ENCODE measurements at places on chromosomes 4 and X.

DNA sequence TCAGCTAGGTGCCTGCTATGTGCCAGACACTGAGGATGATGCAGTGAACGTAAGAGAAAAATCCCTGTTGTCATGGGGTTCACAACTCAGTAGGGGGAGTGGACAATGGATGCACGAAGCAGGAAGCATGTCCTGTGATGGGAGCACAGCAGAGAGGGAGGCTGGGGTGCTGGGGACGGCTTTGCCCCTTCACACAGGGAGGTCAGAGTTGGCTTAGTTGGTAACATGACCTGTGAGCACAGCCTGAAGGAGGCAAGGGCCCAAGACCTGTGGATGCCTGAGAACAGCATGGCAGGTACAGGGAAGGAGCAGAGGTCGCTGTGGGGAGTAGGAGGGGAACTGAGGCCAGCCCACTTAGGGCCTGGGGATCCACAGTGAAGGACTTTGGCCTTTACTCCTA lies 109.4 kb downstream of the STK32B start:
- DNase-seq = no peak

DNA sequence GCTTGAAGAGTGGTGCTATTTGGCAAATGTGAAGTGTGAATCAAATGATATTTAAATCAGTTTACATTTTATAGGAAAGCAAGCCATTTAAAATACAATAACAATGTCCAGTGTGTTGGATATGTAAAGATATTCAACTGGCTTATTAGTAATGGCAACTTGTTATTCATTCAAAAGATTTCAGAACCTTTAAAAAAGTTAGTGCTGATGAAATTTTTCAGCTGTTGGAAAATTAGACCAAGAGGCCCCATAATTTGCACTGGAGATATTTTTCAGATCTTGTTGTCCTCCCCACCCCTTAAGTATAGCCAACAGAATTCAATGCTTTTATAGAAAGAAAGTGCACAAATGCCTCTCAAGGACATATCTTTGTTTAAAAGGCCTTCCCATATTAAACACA lies 54.6 kb downstream of the UNC5C start:
- no peak for DNase-seq

GRCh38 chr4:154019811-154020210 lies 230.9 kb upstream of the SFRP2 start:
- no peak for DNase-seq

DNA sequence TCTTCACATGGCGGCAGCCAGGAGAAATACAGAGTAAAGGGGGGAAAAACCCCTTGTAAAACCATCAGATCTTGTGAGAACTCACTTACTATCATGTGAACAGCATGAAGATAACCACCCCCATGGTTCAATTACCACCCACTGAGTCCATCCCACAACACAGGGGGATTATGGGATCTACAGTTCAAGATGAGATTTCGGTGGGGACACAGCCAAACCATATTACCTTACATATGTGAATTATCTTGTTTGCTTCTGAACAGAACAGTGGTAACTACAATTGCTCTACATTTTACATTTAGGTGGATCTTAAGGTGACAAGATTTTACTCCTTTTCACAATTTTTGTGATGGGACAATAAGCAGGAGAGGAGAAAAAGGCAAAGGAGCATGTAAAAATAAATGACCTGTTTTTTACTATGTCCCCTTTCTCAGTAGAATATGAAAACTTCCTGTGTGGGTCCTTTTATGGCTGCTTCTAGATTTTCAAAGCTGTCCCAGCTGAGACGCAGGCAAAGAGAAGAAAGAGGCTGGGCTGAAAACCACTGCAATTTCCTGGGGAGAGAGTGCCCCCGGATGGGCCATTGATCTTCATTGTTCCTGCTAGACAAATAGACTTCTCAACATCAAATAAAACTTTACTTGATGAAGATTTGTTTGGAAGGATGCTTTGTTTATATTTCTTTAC lies 45.9 kb upstream of the PGM2 start:
- no peak for DNase-seq

GRCh38 chr4:119049342-119049741 lies 86.3 kb upstream of the MYOZ2 start:
- DNase-seq = no peak

DNA sequence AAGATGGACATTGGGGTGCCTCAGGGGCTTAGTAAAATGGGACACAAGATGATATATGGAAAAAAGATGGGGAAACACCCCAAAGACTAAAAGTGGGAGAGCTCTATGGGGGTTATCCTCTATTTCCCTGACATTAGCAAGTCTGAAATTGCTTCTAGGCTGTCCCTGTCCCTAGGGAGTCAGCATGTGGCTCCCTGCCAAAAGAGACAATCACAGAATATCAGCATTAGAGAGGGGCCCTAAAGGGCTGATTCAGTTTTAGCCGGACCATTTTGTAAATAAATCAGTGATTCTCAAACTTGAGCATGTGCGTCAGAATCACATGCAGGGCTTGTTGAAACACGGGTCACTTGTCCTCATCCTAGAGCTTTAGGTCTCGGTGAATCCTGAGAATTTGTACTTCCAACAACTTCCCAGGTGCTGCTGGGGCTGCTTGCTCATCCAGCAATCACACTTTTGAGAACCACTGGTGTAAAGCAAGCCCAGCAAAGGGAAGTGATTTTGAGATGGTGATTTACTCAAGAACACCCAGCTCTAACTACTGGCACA lies 165.3 kb upstream of the DGKK start:
- no peak for DNase-seq

DNA sequence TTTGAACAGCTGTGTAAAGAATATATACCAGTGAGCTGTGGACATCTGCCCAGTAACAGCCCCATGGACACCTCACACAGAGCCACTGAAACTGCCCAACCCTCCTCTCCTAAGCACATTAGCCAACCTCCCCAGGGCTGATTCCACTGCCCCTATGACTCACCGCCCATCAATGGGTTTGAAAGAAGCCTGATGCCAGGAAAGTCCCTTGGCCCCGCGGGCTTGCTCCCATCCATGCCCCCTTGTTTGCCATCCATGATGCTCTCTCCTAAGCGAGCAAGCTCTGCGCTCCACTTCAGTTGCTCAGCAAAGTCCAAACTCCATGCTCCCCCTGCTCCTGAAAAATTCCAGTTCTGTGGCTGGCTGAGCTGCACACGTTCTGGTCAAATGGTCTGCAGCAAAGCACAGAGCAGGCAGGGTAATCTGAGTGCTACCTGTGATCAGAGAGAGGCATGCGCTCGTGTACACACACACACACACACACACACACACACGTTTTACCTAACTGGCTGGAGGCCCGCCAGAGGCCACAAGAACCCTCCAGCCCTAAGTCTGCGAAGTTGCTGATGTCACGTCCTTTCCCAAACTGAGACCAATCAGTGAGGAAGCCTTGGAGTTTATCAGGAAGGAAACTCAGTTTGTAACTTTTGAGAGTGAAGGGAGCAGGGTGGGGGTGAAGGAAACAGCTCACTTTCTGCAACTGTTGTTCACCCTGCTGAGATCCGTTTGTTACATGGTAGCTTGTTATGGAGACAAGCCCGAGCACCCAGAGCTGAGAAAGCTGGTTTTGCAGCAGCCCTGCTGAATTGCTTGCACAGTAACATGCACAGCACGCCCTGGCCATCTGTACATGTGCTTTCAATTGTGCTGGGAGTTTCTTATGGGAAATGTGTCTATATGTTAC lies at the start of gene ASB9:
Gene ASB9, minus strand, starts transcription at position 466 of the 904 bp plus-strand sequence. Its CDS starts 209 bp downstream, at position 257.
- no peak for DNase-seq

DNA sequence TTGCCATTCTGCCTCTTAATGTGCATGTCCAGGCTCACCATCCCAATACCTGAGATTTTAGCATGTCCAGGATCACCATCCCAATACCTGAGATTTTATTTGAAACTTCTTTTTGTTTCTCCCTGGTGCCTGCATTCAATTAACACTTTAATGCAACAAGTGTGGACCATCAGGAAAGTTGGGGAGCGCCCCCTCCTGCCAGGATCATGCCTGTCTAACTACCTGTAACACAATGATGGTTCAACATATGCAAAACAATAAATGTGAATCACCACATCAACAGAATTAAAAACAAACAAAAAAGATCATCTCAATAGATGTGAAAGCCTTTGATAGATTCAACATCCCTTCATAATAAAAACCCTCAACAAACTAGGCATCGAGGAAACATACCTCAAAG lies 1359.5 kb upstream of the DIAPH2 start:
- DNase-seq = no peak

Data from GM12891 (cell line).